ENCODE measurements at places on chromosomes 11 and 22.
A peak's percentile ranks its signal among the peaks of the same experiment; 100 is the strongest.

DNA sequence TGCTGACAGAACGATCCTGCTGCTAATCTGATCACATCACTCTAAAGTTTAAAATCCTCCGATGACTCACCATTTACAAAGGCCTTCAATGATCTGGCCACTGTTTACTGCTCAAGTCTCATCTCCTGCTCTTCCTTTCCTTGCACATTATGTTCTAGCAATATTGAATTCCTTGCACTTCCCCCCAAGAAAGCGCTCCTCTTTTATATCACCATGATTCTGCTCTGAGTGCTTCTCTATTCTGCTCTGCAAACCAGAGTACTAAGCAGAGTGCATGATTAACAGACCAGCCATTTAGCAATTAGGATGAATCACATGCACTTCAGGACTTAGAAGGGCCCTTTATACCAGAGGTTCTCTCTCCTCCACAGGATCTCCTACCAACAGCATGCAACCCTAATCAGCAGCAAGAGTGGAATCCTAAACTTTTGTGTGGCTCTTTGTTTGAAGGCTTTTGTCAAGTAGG is 1122.8 kb upstream of the CCDC90B start:
- DNase-seq = no peak

- DNase-seq = no peak
Observed at GRCh38 chr22:29882716-29883044, 294 bp upstream of the MTMR3 start.

GRCh38 chr11:133955081-133955891 is 1.5 kb downstream of the IGSF9B start:
- DNase-seq = no peak

DNA sequence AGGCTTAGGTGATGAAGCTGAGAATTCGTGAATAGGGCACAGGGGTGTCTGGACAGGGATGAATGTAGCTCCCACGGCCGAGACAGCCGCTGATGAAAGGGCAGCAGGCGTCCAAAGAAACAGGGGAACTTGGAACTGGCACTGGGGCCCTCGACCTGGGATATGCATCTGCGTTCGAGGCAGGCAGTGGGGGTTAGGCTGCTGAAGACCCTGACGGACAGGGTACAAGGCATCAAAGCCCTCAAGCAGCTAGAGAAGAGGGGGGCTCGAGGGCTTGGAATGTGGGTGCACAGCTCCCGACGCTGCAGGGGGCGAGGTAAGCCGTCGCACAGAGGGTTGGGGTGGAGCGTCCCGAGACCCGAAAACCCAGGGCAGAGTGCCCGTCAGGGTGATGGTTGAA is 6.9 kb upstream of the SYT8 start:
- no peak for DNase-seq

GRCh38 chr22:36021606-36022153 is 6.9 kb downstream of the RBFOX2 start:
- no peak for DNase-seq

GRCh38 chr22:45672564-45673481 is 1.2 kb downstream of the ATXN10 start:
- no peak for DNase-seq

DNA sequence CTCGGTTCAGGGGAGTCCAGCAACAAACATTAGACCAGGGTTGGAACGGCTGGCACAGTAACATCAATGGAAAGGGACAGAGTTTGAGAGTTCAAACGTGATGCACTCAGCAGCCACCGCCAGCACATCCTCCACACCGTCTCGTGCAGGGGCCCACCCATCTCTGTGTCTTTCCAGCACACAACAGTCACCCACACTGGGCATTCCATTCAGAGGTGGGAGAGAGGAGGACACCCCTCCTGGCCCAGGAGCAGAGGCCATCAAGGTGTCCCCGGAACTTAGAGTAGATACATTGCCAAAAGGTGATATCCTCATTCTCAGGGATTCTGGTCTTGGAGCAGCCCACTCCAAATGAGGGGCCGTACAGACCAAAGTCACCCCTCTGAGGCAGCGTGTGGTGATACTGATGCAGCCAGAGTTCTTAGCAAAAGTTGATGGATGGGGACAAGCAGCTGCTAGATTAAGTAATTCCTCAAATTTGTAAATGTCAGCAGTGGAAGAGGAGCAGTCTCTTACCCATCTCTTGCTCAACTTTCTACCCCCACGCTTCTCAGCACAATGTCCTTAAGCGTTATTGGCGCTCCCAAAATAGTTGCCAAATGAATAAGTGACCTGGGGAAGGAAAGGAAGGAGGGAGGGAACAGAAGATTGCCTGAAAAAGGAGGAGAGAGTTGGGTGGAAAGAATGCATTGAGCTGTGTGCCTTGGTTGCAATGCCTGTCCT is 5.5 kb downstream of the SNAP29 start:
- no peak for DNase-seq

DNA sequence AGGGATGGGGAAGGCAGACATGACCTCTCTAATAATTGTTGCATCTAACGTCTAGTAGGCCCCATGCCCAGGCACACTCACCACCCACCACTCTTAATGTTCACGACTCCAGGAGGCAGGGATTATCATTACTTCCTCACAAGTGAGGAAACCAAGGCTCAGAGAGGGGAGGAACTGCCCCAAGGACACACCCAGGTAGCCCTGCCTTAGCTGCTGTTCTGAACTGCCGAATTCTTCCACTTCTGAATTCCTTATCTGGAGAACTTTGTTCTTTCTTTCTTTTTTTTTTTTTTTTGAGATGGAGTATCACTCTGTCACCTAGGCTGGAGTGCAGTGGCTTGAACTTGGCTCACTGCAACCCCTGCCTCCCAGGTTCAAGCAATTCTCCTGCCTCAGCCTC is 16.7 kb downstream of the SLCO2B1 start:
- no peak for DNase-seq

GRCh38 chr11:71307811-71308645 is 55.7 kb upstream of the SHANK2 start:
- DNase-seq = no peak

- no peak for DNase-seq
Observed at GRCh38 chr11:70885281-70886231, 366.8 kb downstream of the SHANK2 start.

DNA sequence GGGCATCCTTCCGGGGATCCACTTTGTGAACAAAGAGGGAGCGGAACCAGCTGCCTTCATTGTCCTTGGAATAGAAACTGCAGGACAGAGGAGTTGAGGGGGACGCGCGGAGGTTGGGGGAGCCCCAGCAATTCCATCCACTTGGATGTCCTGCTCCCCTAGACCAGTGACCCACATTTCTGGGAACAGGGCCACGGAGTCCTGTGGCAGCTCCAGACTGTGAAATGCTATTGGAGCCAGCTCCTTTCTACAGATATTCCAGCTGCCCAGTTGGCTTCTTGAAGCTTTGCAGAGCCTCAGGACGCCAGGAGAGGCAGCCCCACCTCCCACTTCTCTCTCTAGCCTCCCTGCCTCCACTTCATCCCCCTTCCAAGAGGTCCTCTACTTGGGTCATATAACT is 10.5 kb downstream of the NIPSNAP1 start:
- no peak for DNase-seq

DNA sequence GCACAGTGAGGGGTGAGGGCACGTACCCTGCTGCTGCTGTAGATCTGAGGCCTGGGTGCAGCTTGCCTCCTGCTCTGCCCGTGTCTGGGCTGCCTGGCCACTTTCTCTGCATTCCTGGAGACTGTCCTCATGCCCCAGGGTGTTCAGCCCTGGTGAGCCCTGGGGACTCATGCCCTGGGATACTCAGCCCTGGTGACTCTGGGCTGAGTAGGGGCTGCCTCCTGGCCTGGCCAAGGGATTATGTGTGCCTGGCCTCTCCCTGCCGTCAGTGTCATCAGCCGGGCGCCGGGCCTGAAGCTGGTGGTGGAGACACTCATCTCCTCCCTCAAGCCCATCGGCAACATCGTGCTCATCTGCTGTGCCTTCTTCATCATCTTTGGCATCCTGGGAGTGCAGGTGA is 94.7 kb downstream of the CACNA1I start:
- no peak for DNase-seq

DNA sequence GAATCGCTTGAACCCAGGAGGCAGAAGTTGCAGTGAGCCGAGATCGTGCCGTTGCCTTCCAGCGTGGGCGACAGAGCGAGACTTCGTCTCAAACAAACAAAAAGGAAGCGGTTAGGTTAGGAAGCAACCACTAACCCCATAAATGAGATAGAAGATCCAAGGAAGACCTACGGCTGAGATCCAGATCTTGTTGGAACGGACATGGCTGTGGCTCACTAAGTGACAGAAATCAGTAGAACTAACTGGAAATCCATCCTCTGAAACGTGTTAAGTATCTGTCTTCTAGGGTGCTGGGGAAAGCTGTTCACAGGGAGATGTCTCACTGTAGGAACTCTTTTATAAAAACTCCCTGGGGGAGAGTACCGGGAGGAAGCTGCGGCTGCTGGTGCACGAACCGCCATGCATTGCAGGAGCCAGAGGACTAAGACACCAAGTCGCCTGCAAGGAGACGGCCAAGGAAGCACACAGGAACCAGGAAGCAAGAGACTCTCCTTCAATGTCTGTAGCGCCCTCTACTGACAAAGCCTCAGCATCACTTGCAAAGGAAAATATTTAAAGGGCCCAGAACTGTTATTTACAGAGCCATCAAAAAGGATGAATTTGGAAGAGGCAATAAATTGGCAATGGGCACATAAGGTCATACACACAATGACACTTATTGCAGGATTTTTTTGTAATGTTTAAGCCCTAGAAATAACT is 16.9 kb upstream of the SPTY2D1 start:
- no peak for DNase-seq

- DNase-seq = no peak
Observed at GRCh38 chr11:93020248-93021046, 51.0 kb downstream of the MTNR1B start.

DNA sequence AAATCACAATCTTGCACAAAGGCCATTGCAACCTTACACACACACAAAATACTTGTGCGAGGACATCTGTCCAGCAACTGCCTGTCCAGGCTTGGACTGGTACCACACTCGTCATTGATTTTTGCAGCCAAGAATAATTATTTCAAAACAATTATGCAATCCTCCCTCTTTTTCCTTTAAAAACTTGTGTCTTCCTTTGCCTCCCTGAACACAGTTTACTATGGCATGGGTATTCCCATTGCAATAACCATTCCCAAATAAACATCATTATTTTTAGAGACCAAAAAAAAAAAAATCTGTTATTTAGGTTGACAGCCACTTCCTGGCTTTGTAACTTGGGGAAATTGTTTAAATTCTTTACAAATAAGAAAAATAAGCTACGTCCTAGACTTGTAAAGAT is 54.0 kb downstream of the C11orf91 start:
- no peak for DNase-seq

- no peak for DNase-seq
Observed at GRCh38 chr11:43367382-43368178, 8.9 kb downstream of the TTC17 start.

DNA sequence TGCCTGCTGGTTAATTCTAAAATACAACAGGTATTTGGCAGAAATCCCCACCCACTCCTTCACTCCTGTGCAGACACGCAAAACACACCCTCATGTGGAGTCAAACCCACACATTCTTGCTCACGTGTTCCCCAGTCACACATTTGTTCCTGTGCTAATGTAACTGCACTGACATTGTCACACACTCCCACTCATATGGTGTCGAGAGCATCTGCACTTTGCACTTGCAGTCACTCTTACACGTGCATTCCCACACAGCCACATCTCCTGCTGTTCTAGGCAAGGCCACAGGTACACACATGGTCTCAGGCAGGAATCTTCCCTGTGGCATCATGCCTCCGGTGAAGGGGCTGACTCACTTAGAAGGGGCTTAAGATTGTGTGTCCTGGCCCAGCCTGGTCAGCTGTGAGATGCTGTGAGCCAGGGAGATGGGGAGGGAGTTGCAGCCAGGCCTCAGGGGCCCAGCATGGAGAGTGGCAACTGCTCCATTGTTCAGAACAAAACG is 395.0 kb downstream of the TENM4 start:
- no peak for DNase-seq

DNA sequence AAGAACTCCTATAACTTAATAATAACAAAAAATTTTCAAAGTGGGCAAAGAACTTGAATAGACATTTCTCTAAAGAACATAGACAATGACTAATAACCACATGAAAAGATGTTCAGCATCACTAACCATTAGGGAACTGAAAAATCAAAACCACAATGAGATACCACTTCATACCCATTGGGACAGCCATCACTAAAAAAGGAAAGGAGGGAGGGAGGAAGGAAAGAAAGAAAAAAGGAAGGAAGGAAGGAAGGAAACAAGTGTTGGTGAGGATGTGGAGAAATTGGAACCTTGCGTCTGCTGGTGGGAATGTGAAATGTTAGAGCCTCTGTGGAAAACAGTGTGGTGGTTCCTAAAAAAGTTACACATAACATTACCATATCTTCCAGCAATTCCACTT is 55.8 kb downstream of the MS4A13 start:
- no peak for DNase-seq

GRCh38 chr11:106160494-106160893 is 83.0 kb downstream of the AASDHPPT start:
- DNase-seq = no peak

DNA sequence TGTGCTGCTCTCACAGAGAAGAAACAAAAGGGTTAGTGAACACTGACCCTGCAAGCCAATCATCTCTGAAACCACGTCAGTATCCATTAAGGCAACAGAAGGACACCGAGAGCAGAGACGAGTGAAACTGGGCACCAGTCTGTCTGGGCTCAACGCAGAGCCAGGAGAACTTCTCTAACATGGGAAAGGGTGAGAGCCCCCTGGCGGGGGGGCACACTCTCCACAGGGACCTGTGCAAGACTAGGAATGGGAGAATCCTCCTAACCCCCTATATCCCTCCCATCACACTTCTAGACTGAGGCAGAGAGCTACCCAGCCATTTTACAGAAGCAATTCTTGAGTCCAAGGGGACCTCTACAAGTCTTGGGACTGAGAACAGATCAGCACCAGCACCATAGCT is 285.8 kb downstream of the SOX6 start:
- no peak for DNase-seq

DNA sequence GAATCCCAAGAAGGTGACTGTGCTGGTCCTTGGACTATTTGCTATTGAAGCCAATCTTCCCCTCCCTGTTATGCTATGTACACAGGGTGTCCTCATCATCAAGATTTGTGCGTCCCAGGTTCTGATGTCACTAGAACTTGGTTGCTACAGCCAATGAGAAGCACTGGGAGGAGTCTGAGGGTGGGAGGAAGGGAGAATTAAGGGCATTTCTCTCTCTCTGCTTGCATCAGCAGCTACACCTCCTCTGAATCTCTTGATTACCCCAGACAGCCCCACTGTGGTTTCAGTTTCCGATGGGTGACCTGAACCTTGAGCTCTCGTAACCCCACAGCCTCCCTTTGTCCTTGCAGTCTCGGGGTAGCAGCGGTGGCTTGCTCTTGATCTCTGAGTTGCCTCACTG is 212.4 kb upstream of the SESN3 start:
- peak; percentile 2 for DNase-seq
